ENCODE measurements at places on chromosomes 12 and 14. TPM values are rescaled to one million over a fixed set of nuclear protein-coding genes. Genes with fewer than 3 reads are reported as not detected.
A peak's percentile ranks its signal among the peaks of the same experiment; 100 is the strongest.

DPF3 gene
- 0.62 TPM for total RNA-seq

DNA sequence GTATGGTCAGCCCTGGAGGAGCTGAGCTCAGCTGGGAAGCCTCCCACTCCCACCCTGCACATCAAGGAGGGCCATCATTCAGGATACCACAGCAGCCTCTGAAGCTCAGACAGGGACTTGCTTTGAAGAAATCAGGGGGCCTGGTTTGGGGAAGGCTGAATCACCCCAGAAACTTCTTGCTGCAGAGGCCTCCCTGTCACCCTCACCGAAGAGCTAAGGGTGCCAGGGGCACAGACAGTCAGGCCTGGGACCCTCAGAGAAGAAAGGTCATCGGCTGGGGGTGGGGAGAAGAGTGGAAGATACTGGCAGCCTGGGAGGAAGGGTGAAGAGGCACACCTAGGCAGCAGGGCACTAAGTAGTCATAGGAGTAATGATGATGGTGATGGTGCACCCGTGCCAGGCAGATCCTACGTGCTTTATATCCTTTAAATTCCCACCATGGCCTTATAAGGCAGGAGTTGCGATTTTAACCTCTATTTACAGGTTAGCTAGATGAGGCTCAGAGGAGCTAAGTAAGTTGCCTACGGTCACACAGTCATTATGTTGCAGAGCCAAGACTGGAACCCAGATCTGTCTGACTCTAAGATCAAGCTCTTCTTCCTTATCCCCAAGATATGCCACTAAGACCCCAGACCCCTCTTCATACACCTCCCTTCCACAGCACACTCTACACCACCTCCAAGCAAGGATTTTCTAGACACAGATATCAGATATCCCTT is 28.5 kb upstream of the PNMA1 start:
- peaks cover 12% of the 10 kb centered on the region for H3K36me3 ChIP-seq
- no peak for DNase-seq
- peaks cover 78% of the 10 kb centered on the region for H3K4me1 ChIP-seq
- H3K27ac ChIP-seq = peak overlapping the region; percentile 43

GRCh38 chr12:108638997-108639822 is 5.5 kb upstream of the SELPLG start:
- H3K36me3 ChIP-seq = no peaks in the 10 kb centered on the region
- peaks cover 35% of the 10 kb centered on the region for H3K4me1 ChIP-seq
- no peak for DNase-seq
- H3K27me3 ChIP-seq = no peaks in the 10 kb centered on the region
- no peak overlapping the region for H3K4me3 ChIP-seq

GRCh38 chr14:100025111-100025510 is 40.1 kb upstream of the EVL start:
- H3K4me3 ChIP-seq = no peak overlapping the region
- no peaks in the 10 kb centered on the region for H3K36me3 ChIP-seq
- no peaks in the 10 kb centered on the region for H3K27me3 ChIP-seq
- H3K27ac ChIP-seq = no peak overlapping the region
- no peaks in the 10 kb centered on the region for H3K4me1 ChIP-seq

DNA sequence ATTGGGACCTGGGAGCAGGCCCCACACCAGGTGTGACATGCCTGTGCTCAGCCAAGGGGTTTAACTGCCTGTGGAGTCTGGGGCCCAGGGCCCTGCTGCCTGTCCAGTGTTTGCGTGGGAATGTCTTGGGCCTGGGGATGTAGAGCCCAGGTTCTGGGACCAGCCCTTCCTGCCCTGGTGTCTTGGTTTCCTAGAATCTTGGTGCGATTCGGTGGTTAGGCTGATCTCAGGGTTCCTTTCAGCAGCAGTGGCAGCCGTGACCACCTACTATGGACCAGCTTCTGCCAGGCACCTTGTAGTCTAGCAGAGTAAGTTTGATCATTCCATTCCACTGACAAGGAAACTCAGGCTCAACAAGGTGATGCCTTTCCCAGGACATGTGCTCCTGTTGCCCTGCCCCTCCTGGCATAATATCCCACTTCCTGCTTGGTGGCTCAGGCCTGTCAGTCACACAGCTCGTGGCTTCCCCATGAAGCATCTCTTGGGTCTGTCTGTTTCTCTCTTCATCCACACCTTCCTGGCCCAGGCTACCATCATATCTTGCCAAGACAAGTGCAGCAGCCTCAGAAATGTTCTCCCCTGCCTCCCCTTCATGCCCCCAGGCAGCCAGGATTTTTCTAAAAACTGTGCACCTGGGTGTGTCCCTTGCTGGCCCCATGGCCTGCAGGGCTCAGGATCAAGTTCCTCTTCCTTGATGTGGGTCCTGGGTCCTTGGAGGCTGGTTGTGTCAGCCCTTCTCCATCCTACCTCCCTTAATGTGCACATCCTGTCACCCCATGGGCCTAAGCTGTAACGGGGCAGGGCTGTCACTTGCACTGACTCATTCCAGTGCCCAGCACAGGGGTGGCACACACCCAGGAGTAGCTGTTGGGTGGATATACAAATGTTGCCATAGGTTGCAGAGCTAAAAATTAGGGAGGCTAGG is 101.6 kb downstream of the SLC25A47 start:
- no peak for DNase-seq
- H3K27ac ChIP-seq = no peak overlapping the region
- H3K27me3 ChIP-seq = no peaks in the 10 kb centered on the region
- H3K4me3 ChIP-seq = no peak overlapping the region
- H3K4me1 ChIP-seq = peaks cover 6% of the 10 kb centered on the region
- H3K36me3 ChIP-seq = no peaks in the 10 kb centered on the region

- no peaks in the 10 kb centered on the region for H3K4me1 ChIP-seq
- no peak overlapping the region for H3K27ac ChIP-seq
- no peak overlapping the region for H3K4me3 ChIP-seq
These were observed 235.5 kb upstream of the NPAS3 start for GRCh38 chr14:32703183-32703621.

EML5 gene
- 3.6 TPM for total RNA-seq

DNA sequence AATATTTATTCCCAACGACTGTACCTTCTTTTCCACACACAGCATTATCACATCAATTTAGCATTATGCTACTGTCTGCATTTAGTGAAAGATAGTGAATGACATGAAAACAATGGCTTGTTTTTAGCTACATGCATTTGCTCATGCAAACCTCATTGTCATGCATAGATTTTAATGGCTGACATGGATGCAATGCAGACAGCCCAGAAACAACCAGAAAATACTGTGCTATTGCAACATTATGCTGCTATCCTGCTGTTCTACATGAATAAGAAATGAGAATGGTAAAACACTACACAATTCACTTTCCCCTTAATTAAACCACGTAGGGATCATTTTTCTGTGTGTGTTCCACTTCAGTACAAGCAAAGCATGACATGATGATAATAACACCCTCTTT is 90.8 kb downstream of the LIN7A start:
- H3K27me3 ChIP-seq = no peaks in the 10 kb centered on the region
- no peak overlapping the region for H3K27ac ChIP-seq
- H3K36me3 ChIP-seq = no peaks in the 10 kb centered on the region
- H3K4me1 ChIP-seq = no peaks in the 10 kb centered on the region
- H3K4me3 ChIP-seq = no peak overlapping the region

DNA sequence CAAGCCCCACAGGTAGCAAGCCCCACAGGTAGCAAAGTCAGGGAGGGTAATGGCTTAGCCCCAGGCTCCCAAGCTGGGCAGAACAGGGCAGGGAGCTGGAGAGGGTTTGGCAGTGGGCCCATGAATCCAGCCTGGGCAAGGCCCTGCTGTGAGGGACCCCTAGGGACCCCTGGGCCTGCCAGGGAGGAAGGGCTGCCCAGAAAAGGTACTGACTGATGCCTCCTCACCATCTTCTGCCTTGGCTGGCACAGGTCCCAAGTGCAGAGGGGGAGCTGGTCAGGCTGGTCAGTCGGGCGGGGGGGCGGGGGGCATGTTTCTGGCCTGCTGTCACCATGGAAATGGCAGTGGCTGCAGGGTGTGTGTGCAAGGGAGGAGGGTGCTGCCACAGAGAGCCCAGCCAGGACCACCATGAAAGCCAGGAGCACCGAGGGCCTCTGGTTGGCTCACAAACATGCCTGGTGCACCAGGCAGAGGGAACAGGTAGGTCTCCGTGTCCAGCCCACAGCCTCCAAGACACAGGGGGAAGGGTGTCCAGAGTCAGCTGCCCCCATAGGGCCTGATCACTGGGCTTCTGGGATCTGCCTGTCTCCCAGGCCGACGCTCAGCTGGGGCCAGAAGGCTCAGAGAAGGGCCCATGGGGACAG is 1.5 kb upstream of the CRIP2 start:
- H3K27me3 ChIP-seq = no peaks in the 10 kb centered on the region
- H3K27ac ChIP-seq = peak overlapping the region; percentile 38
- DNase-seq = no peak
- H3K4me3 ChIP-seq = peak overlapping the region; percentile 40
- H3K36me3 ChIP-seq = no peaks in the 10 kb centered on the region
- peaks cover 35% of the 10 kb centered on the region for H3K4me1 ChIP-seq

DNA sequence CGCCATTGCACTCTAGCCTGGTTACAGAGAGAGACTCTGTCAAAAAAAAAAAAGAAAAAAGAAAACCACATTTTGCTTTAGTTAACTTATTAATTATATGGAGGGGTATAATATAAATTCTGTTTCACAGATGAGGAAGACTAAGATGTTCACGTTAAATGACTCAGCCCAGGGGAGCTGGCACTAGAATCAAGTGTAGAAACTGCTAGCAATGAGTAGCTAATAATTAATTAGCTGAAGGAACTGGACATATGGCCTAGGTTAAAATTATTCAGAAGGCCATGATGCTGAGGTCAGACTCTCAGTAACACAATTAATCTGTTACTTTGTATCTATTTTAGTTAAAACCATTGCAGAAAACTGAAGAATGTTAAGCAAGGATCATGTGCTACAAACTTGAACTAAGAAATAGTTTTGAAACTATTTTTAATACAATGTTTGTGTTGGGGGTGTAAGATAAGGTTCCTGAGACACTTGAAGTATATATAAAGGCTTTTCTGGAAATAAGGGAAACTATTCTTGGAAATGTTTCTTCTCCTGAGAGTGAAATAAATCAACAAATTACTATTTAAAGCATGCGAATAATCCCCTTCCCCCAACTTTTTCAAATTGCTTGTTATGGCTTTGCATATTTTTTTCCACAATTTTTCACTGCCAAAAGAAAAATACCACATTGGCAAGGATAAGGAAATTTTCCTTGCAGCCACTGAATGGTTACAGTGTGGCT is 589.3 kb downstream of the SOX5 start:
- DNase-seq = no peak
- no peaks in the 10 kb centered on the region for H3K4me1 ChIP-seq
- H3K4me3 ChIP-seq = no peak overlapping the region
- no peaks in the 10 kb centered on the region for H3K27me3 ChIP-seq

DNA sequence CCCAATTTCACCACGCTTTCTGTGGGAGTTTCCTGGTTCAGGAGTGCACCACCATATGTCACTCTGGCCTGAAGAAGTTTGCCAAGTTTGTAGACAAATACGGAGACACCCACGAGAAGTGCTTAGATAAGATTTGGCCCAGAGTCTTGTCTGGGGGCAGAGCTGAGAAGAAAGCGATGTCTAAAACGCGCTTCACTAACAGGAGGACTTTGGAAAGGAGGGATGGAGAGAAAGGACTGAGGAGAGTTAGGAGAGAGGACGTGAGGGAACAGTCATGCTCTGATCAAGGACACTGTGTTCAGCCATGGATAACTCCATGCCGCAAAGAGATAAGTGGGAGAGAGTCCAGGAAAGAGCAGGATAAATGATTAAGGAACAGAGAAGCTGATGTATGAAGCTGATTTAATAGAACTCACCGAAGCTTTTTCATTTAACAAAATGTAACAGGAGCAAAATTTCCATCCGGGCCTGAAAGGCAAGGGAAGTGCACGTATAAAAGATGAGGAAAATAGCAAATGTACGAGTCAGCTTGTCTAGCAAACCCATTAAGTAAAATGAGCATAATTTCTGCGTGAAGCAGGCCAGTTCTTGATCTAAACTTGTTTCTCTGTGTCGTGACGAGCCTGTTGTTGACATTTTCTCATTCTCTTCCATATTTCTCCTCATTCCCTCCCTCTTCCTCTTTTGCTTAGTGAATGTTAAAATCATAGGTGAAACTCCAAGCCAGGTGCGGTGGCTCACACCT is 23.4 kb upstream of the MAP3K9 start:
- no peak overlapping the region for H3K4me3 ChIP-seq
- no peak overlapping the region for H3K27ac ChIP-seq
- H3K36me3 ChIP-seq = no peaks in the 10 kb centered on the region
- DNase-seq = no peak

DNA sequence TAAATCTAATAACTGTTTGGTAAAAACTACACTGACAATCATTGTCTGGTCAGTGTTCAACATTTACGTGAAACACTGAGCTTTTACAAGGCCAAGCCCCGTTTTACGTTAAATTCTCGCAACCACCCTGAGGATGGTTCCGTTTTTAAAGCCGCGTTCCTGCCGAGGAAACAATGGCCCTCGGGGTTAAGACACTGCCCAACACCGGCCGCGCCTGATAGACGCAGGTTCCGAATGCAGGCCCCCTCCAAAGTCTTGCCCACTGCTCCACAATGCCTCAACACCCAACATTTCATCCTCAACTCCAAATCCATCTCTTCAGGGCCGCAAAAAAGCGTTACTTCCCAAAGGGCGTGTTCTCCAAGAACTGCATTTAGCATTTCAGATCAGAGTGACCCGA is 953 bp upstream of the SNRPF start:
- no peak overlapping the region for H3K4me3 ChIP-seq
- H3K27me3 ChIP-seq = no peaks in the 10 kb centered on the region
- DNase-seq = no peak
- no peak overlapping the region for H3K27ac ChIP-seq
- H3K36me3 ChIP-seq = peaks cover 13% of the 10 kb centered on the region
- peaks cover 27% of the 10 kb centered on the region for H3K4me1 ChIP-seq

DNA sequence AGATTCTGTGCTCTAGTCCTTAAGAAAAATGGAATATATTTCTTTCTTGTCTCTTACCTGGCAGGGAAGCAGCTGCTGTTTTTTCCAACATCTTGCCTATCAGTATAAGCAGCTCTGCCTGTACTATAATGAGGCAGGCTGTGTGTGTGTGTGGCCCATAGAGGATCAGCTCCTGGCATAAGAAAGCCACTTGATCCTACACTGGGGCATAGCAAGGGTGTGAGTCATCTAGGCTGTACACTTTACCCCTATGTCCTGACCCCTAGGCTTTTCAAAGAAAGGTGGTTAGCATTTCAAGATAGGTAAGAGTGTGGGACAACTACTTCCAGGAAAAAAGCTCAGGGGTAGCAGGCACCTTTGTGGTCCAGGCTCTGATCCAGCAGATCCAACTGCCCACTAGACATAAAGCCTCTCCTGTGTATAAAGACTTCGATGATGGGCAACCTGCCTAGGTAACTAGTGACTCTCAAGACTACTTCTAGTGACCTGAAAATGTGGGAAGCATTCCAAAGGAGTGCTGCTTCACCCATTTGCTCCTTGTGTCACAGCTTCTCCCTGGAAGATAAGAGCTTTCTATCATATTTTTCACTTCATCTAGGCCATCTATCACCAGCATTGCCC is 4.9 kb upstream of the SENP1 start:
- DNase-seq = no peak
- peaks cover 12% of the 10 kb centered on the region for H3K4me1 ChIP-seq
- no peak overlapping the region for H3K27ac ChIP-seq
- H3K36me3 ChIP-seq = no peaks in the 10 kb centered on the region
- no peak overlapping the region for H3K4me3 ChIP-seq

ENDOU gene
- total RNA-seq = not detected

- H3K4me1 ChIP-seq = no peaks in the 10 kb centered on the region
- no peak overlapping the region for H3K4me3 ChIP-seq
- H3K27ac ChIP-seq = no peak overlapping the region
These were observed 36.6 kb downstream of the NID2 start for GRCh38 chr14:52032204-52032801.
